ENCODE measurements at places on chromosomes 16 and 17.
A peak's percentile ranks its signal among the peaks of the same experiment; 100 is the strongest.

GRCh38 chr16:50273888-50274325 lies 7.6 kb downstream of the ADCY7 start:
- peak; percentile 76 for DNase-seq

GRCh38 chr17:68198931-68199836 lies 48.7 kb upstream of the AMZ2 start:
- DNase-seq = peak; percentile 37

DNA sequence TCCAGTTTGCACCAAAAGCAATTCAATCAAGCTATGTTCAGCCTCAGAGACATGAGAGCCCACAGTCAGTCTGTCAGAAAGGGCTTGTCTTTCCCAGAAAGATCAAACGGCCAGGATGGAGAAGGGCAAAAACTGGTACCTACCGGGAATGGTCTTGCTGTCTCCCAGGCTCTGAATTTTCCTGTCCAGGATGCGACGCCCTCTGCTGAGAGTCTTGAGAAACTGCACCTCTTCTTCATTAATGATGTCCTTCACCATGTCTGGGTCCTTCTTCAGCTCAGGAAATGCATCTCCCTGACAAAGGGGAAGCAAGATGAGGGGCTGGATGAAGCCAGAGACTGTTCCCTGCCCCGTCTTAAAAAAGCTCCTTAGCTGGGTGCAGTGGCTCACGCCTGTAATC lies 15.8 kb upstream of the EXOSC6 start:
- peak; percentile 70 for DNase-seq

GRCh38 chr17:80274331-80274730 lies 13.7 kb downstream of the RNF213 start:
- no peak for DNase-seq

DNA sequence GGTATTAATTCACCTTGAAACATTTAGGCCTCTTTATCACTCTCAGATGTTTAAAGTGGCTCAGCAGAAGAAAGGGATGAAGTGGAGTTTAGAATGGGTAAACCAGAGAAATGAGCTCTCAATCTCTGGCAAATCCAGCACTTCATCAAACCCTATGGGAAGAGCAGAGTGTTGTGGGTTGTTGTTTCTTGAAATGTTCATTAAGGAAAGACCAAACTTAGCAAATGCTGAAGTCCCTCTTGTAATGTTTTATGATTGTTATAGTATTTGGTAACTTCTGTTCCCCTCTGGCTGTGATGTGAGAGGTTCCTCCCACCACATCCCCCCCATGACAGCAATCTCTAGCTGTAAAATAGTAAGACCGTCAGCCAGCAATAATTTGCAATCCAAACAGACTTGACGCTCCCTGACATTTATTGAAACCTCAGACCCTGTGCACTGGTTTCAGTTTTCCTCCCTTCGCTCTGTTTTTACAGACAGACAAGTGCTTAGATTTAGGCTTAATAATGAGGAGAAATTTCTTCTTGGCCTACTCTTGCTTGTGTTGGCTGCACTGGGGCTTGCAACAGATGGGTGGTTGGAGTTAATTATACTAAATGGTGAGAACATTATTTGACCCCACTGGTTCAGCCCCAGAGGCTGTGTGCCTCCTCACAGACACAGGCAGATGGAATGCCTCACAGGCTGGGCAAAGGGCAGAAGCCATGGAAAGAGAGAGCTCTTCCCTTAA lies 609.4 kb upstream of the SOX9 start:
- no peak for DNase-seq

GRCh38 chr16:72963533-72964315 lies 84.2 kb downstream of the ZFHX3 start:
- no peak for DNase-seq

GRCh38 chr17:63984651-63985386 lies 12.1 kb upstream of the SCN4A start:
- DNase-seq = peak; percentile 77

DNA sequence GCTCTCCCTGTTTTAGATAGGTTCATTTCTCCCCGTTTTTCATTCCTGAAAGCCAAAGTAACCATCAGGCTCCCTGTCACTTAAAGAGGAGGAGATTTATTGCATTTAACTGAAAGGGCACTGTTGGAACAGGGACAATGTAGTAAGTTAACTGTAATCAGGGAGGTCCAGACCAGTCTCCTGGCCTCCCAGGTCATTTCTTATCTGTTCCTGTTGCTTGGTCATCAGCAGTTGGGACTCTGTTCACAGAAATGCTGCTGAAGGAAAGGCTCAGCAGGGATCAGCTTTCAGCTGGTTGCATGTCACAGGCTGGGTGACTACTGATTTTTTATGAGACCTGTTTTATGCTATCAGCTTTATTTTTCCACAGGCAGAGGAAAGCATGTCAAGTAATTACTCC lies 622.6 kb upstream of the GOT2 start:
- no peak for DNase-seq

- no peak for DNase-seq
Observed at GRCh38 chr17:63095879-63096278, 129.8 kb downstream of the TANC2 start.

DNA sequence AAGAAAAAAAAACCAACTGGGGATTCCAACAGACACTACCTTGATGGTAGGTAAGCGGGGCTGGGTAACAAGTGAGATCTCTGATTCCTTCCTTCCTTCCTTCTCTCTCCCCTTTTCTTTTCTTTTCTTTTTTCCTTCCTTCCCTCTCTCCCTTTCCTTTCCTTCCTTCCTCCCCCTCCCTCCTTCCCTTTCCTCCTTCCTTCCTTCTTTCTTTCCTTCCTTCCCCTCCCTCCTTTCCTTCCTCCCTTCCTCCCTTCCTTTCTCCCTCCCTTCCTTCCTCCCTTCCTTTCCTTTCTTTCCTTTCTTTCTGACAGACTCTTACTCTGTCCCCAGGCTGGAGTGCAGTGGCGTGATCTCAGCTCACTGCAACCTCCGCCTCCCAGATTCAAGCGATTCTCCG lies 20.0 kb downstream of the OR2C1 start:
- no peak for DNase-seq

- DNase-seq = no peak
Observed at GRCh38 chr17:75061618-75062017, 14.6 kb downstream of the KCTD2 start.

DNA sequence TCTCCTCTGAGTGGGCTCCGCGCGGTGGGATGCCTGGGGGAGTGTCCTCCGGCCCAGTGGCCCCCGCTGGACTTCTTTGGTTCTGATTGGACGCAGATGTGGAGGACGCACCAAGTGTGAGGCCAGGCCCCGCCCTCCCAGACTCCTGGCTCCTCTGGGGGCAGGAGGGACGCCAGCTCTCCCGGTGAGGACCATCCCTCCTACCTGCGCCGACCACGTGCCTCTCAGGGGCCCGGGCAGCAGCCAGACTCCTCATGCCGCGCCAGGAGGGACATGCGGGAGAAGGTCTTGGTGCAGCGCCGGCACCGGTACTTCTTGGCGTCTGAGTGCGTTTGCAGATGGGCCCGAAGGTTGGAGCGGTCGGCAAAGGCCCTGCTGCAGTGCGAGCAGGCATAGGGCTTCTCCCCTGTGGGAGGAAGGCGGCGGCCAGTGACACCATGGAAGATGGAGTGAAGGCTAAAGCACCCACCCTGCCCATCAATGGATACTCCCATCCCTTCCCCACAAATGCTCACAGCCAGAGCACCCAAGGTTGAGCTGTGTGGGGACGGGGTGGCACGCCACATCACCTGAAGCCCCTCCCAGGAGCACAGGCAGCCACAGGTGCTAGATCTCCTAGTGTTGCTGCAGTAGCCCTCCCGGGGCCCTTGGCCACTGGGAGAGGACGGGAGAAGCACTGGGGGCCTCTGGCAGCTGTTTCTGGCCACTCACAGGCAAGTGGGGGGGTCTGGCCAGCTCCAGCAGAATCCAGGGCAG lies 7.9 kb downstream of the SNAI3 start:
- DNase-seq = no peak

GRCh38 chr17:48294806-48295361 lies 135.1 kb downstream of the SKAP1 start:
- peak; percentile 10 for DNase-seq

GRCh38 chr17:40314584-40314956 lies 5.6 kb downstream of the RARA start:
- peak; percentile 98 for DNase-seq

- DNase-seq = no peak
Observed at GRCh38 chr17:29581583-29582253, 7.7 kb downstream of the GIT1 start.

Data from suppressor macrophage treated with lipopolysaccharide for 1 hour (primary cell).